Immature natural killer cell (primary cell): ENCODE measurements at places on chromosomes 4 and X. TPM values are rescaled to one million over a fixed set of nuclear protein-coding genes. Genes with fewer than 3 reads are reported as not detected.
A peak's percentile ranks its signal among the peaks of the same experiment; 100 is the strongest.

EXOC1 gene
- polyA plus RNA-seq: 7.5 TPM

GRCh38 chrX:275967-276580 is 5.1 kb upstream of the PLCXD1 start:
- peak; percentile 43 for DNase-seq

DNA sequence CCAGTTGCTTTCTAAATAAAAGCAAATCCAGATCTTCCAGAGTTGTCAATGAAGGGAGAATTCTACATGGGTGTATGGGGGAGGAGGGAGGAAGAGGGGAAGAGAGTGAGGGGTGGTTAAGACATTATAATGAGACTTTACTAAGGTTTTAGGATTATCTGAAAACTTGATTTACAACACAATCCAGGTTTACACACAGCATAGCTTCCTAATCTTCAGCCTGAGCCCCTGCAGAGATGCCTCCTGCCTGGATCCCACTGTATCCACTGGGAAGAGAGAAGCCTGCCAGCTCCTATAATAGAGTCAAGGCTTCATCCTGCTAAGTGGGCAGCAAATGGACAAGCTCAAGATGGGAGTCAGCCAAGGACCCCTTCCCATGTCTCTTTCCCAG is 85.6 kb upstream of the KIT start:
- no peak for DNase-seq

DNA sequence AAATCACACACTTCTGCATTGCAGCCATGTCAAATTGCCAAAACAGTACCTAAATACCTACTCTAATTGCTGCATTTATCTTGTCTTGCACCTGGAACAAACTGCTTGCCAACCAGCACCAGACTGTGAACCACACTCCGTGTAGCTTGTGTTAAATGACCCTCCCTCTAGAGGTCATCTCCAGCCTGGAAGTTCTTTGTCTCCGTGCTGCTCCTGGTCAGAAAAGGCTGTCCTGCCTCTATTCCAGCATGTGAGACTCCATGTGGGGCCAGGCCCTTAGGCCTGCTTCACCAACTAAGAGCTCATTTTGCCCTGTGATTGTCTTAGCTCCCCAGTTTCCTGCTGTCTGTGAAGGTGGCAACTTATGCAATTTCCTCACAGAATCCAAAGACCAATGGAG is 28.3 kb downstream of the CNGA2 start:
- no peak for DNase-seq

GRCh38 chr4:173930329-173930967 is 353.0 kb downstream of the FBXO8 start:
- DNase-seq: no peak

USP27X gene
- 0.53 TPM for polyA plus RNA-seq

PABPC1L2A gene
- not detected for polyA plus RNA-seq

SCLT1 gene
- polyA plus RNA-seq: 26.4 TPM

- DNase-seq: peak; percentile 64
Observed at GRCh38 chr4:26860922-26861433, 337 bp downstream of the STIM2 start.

DNA sequence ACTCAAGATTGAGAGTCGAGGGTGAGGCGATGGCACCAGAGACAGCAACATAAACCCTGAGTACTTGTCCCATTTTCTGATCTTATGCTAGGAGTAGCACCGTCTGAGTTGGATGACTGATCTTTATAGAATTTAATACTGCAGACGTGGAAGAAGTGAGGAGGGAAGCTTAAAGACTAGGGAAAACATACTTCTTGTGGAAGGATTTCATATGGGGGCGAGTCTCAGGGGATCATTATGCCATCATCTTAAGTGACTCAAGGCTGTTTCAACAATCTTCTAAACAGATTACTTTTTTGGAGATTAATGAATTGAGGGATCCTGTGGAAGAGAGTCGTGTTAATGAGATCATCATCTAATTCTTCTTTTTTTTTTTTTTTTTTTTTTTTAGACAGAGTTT is 17.2 kb upstream of the FAT1 start:
- no peak for DNase-seq

- DNase-seq: no peak
Observed at GRCh38 chr4:1805493-1806222, 12.6 kb downstream of the FGFR3 start.

GRCh38 chrX:118038614-118039365 is 77.8 kb downstream of the KLHL13 start:
- DNase-seq: no peak

DNA sequence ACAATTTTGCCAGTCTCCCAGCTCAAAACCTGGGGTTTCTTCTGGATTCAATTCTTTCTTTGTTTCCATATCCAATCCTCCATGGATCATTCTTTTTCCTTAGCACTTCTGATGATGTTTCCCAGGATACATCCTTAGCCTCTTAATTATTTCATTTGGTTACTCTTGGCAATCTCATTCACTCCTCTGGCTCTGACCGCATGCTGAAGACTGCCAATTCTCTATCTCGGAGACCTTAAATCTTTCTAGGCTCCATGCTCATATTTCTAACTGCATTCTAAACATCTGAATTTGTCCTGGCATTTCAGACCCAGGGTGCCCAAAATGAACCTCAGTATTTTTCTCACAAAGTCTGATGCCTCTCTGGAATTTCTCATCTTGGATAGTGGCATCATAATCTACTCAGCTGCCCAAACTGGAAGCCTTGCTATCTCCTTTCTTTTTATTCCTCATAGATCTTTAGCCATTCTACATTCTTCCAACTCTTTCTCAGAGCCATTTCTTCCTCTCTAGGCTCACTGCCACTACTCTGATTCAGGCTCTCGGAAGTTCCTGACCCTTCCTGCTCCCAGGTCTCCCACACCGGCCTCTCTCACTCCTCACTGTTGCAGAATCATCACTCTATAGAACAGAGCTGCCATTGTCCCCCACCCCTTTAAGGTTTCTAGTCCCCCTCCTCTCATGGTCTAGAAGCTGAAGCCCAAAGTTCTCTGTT is 290.2 kb downstream of the CAMK2D start:
- DNase-seq: no peak

DNA sequence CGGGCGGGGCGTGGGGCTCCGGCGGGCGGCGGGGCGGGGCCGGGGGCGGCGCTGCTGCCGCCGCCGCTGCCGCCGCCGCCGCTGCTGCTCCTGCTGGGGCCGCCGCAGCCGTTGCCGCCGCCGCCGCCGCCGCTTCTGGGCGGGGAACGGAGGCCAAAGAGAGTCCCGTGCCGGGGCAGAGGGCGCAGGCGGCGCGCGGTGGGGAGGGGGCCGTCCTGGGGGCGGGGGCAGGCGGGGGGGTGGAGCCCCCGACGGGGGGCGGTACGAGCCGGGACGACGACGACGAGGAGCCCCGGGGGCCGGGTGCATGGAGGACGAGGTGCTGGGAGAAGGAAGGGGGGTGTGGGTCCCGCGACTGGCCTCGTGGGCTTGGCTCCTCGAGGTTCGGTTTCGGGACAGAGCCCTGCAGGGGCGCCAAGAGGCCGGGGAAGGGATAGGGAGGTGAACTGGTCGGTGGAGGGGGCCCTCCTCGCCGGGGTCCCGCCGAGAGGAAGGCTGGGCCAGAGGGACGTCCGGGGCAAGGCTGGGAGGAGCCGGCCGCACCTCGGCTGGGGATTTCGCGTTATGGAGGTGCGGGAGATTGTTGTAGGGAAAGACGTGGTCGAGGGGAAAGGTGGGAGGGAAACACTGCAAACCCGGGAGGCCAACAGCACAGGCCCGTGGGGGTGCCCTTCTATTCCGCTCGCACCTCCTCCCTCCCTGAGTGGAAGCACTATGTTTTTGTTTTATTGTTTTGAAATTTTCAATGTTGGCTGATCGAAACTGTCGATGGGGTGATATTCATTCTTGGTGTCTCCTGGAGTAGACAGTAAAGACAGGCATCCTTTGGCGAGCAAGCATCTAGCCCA is 1.9 kb downstream of the BCORL1 start:
- DNase-seq: peak; percentile 25

DNA sequence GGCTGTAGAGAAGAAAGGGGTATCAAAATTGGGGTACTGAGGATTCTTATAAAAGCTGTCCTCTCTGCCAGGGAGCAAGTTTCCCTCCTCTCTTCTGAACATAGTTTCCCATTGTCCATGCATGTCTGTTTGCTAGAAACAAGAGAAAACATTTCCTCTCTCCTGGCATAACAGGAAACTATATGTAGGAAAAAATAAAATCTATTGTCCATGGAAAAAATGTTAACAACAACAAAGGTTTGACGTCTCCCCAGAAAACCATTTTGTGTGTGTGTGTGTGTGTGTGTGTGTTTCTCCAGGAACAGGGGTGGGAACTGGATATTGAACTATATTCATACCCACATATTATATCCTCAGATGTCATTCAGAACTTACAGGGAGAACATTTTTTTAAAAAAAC is 107.2 kb downstream of the GASK1B start:
- DNase-seq: no peak

SNX25 gene
- polyA plus RNA-seq: 3.3 TPM

FAM133A gene
- polyA plus RNA-seq: not detected

- DNase-seq: no peak
Observed at GRCh38 chr4:182823576-182823975, 93.6 kb downstream of the DCTD start.

F9 gene
- polyA plus RNA-seq: not detected

DNA sequence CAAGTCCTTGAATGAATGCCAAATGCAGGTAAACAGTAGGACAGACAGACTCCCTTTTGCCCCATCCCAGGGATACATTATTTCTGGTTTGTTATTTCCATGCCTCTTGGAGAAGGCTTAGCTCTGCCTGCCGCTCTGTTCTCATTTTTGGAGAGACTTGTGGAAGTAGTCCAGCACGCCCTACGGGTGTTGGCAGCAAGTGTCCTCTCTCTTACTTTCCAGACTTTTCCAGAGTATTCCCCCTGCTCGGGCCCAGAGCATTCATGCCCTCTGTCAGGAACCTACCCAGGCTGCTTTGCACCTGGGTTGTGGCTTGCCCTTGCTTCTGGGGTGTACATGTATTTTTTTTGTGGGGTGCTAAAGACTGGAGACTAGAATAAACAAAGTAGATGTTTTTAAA is 15.3 kb downstream of the SLC34A2 start:
- DNase-seq: no peak

SLC7A11 gene
- not detected for polyA plus RNA-seq

DNA sequence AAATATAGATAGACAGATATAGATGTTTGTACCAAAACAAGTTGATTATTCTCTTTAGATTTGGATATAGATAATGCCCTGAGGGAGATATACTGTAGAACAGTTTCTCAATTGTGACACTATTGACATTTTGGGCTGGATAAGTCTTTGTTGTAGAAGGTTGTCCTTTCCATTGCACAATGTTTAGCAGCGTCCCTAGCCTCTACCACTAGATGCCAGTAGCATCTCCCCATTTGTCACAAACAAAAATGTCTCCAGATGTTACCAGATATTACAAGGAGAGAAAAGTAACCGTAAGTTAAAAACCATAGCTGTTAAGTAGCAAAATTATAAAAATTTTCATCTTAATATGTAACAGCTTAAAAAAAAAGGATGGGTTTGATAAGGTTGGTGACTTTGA is 2595.3 kb downstream of the ARAP2 start:
- DNase-seq: no peak

PGK1 gene
- polyA plus RNA-seq: 645 TPM

STK26 gene
- 104 TPM for polyA plus RNA-seq

CLIC2 gene
- polyA plus RNA-seq: 1.3 TPM

DNA sequence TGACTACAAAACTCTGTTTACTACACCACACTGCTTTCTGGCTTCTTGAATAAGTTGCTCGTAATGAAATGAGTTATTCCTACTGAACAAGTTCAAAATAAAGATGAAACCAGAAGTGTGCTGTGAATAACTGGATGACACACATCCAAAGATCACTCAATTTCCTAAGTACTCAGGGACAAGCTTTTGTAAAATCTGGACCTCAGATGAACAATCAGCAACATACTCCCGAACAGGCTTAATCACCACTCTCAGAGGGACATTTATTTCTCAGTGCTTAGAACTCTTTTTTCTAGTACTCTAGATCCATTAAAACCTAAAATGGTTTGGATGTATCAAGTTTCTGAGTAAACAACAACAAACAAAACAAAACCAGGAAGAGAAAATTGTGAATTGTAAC is 61.5 kb upstream of the EXOC1L start:
- DNase-seq: no peak

DNA sequence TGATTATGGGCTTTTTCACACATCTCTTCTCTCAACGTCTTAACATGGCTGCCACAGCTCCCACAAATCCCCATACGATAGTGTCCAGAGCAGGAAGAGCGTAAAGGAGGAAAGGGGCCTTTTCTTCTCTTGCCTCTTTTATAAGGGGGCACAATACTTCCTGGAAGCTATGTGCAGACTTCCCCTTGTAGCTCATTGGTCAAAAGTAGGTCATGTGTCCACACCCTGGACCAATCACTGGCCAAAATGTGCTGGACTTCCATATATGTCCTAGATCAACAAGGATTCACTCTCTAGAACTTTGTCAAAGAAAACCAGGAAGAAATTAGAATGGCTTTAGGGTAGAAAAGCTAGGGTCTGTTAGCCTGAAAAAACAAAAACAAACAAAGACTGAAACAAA is 26.7 kb downstream of the STK32B start:
- no peak for DNase-seq

LANCL3 gene
- 0.21 TPM for polyA plus RNA-seq

TMEM185A gene
- 27.3 TPM for polyA plus RNA-seq

- no peak for DNase-seq
Observed at GRCh38 chrX:10109695-10110094, 47.1 kb upstream of the CLCN4 start.

IKBKG gene
- polyA plus RNA-seq: 69.4 TPM

TEX13D gene
- not detected for polyA plus RNA-seq

DNA sequence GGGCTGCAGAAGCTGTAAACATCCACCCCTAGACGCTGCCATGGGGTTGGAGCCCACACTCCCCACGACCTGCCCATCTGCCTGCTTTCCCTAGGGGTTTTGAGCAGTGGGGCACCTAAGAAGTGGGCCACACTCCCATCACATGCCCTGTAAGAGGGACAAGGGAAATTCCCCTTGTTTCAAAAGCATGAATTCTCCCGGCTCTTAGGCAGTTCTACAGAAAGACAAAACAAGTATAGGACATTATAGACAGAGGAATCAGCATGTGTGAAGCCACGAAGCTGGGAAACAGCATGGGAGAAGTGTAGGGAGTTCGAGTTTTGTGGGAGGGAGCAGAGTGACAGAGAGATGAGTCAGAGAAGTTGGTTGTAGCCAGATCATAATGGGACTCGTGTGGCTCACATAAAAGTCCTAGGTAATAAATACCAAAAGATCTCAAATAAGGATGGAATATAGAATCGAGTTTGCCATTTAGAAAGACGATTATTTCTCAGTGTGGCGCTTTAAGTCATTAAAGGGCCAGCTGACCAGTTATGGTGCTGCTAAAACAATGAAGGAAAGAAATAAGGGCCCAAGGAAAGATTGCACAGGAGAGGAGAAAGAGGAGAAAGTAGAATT is 23.9 kb downstream of the APOO start:
- no peak for DNase-seq

PNMA6A gene
- not detected for polyA plus RNA-seq

GRCh38 chr4:185811509-185812364 is at the start of gene SORBS2:
Gene SORBS2, minus strand, starts transcription at chr4:185812194. Its CDS starts 121,623 bp downstream, at chr4:185690571.
- DNase-seq: no peak
